GM12878 (cell line): ENCODE measurements at places on chromosomes 1 and 21.

- no peak for DNase-seq
Measured at GRCh38 chr1:97764991-97765390, 155.8 kb downstream of the DPYD start.

GRCh38 chr21:18499761-18500376, 96.3 kb upstream of the TMPRSS15 start:
- no peak for DNase-seq

GRCh38 chr1:27575840-27576331, 28.1 kb downstream of the AHDC1 start:
- no peak for DNase-seq

GRCh38 chr1:177017287-177017852, 147.1 kb downstream of the ASTN1 start:
- DNase-seq = no peak

DNA sequence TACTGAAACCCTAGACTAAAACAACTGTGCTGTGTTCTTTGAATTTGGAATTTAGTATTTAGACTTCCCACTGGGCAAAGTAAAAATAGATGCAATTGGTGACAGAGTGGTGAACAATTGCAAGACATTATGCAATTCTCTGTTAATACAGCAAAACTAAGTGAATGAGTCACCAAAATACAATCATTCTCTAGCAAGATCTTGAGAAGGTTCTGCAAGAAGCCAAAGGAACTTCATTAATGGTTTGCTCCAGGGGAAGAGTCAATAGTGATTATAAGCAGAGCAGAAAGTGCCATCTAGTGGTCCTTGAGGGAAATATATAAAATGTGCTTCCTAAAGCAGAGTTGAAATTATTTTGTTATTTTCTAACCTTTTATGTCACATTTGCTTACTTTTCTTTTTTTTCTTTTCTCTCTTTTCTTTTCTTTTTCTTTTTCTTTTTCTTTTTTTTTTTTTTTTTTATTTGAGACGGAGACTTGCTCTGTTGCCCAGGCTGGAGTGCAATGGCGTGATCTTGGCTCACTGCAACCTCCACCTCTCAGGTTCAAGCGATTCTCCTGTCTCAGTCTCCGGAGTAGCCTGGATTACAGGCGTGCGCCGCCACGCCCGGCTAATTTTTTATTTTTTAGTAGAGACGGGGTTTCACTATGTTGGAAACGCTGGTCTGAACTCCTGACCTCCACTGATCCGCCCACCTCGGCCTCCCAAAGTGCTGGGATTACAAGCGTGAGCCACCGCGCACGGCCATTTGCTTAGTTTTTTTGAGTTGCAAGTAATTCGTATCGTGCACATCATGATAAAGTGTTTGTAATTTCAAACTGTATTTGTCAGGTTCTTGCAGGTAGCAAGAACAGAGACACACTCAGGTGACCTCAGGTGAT, 99.2 kb downstream of the CTH start:
- DNase-seq = peak; percentile 30

GRCh38 chr21:25974964-25975363, 195.6 kb downstream of the APP start:
- DNase-seq = no peak

DNA sequence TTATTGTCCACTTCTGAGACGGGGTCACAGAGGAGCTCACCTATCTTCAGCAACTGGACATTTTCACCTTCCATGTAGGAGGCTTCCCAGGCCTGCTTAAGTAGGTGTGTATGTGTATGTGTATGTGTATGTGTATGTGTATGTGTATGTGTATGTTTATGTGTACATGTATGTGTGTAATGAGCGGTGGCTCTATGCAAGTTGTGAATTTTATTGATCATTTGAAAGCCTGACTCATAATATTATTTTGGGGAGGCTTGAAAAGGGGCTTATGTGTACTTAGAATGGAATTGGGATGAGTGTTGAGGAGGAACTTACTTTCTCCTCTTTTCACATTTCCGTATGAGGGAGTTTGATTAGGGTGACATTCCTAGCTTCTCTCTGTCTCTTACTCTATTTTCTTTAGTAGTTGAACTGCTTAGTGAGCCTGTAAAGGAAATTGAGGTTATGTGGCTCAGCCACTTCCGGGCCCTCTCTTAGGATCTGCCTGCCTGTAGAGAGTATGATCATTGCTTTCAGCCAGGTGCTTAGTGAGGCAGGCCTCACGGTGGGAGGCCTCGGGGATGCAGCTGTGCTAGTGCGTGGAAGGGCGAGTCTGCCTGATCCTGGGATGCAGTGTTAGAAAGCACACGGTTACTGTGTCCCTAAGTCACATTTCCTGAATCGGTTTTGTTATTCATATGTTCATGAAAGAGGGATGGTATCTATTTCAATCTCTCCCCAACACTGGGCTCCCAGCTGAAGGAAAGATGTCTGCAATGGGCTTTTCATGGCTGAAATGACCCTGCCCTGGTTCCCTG, 61.0 kb downstream of the IER5 start:
- no peak for DNase-seq

- DNase-seq = no peak
Measured at GRCh38 chr1:119981496-119981895, 85.2 kb upstream of the ADAM30 start.

DNA sequence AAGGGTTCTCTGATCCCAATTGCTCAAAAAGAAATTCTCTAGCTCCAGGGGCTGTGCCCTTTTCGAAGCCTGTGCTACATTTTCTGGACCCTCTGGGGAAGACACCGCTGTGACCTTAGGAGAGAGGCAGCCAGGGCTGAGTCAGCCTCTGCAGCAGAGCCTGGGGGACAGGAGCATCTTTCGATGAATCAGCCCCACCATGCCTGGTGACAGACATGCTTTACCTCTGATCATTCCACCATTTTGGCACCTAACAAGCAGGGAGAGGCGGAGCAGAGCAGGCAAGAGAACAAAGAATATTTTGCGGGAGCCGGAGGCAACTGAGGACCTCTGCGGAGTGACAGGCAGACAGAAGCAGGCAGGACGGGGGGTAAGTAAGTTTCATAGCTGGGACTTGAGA, 84.9 kb downstream of the VWA5B1 start:
- no peak for DNase-seq

DNA sequence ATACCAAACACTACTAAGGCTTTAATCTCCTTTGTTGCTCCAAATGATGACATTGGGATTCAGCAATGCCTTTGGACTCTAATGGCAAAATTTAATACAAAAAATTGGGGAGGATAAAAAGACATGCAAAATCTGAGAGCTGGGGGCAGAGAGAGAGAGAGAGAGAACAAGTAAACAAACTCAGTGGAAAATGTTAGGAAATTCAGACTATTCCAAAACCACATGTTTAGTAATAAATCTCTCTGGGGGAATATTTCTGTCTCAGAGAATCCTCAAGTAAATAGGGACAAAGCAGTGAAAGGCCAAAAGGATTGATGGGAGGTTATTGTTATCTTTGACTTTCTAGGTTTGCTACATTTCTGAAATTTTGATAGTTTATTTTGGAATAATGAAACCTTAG, 65.7 kb downstream of the PLA2G4A start:
- DNase-seq = no peak

DNA sequence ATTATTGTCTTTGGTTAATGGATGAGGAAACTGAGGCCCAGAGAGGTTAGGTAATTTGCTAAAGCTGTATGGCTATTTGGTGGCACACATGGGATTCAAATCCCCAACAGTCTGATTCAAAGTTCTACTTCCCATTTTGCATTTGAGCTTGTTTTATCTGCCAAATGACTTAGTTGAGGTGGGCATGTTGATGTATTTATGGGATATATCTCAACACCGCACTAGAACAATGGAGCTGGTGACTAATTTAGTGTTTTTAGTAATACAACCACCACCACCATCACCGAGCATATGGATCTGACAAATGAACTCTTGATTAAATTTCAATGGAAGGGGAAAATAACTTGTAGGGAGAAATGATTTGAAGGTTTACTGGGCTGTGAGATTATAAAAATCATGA, 26.8 kb downstream of the THEM4 start:
- DNase-seq = no peak

- DNase-seq = no peak
Measured at GRCh38 chr1:208475951-208476845, 232.0 kb upstream of the PLXNA2 start.

- no peak for DNase-seq
Measured at GRCh38 chr1:203305809-203306088, 430 bp downstream of the BTG2 start.

DNA sequence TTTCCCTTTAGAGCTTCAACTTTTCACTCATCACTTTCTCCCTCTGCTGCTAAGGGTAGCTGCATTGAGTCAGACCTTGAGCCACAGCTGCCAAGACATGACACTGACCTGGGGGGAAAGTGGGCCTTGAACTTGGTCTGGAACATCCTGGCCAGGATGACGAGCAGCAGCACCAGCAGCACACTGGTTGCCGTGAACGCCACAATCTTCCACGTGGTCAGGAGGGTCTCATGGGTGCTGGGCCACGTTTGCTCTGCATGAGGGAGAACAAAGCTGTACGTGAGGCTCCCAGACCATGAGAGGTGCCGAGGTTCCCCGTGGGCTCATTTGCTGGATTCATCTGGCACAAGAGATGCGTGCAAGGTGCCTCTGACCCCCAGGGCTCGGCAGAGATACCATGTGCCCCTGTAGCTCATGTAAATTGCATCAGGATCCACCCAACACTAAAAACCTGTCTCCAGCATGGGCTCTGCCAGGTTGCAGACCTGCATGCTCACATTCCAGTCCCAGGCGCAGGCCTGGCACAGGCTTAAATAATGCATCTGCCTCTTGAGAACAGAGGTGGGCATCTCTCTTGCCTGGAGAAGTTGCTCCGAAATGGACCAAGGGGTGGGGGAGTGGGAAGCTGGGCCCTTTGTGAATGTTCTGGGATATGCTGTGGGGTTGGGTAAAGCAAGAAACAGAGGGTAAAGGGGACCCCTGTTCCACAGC, 84.6 kb upstream of the TLR5 start:
- DNase-seq = no peak

DNA sequence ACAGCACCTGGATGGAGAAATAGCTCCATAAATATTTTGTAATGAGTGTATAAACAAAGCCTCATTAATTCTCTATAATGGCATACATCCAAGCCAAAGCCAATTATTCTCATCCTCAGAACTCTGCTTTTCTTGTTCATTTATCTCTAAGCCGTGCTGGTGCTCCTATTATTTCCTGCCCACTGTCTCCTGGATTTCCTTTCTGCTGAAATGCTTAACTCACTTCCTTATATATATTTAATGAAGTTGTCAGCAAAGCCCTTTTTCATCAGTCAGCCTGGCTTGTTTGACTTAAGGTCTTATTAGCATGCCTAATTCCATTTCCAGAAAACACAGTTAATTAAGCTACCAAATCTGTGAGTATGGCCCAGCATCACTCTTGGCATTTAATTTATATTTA, 93.4 kb downstream of the SLC25A24 start:
- no peak for DNase-seq

- DNase-seq = no peak
Measured at GRCh38 chr1:165474196-165474595, 29.3 kb upstream of the RXRG start.

DNA sequence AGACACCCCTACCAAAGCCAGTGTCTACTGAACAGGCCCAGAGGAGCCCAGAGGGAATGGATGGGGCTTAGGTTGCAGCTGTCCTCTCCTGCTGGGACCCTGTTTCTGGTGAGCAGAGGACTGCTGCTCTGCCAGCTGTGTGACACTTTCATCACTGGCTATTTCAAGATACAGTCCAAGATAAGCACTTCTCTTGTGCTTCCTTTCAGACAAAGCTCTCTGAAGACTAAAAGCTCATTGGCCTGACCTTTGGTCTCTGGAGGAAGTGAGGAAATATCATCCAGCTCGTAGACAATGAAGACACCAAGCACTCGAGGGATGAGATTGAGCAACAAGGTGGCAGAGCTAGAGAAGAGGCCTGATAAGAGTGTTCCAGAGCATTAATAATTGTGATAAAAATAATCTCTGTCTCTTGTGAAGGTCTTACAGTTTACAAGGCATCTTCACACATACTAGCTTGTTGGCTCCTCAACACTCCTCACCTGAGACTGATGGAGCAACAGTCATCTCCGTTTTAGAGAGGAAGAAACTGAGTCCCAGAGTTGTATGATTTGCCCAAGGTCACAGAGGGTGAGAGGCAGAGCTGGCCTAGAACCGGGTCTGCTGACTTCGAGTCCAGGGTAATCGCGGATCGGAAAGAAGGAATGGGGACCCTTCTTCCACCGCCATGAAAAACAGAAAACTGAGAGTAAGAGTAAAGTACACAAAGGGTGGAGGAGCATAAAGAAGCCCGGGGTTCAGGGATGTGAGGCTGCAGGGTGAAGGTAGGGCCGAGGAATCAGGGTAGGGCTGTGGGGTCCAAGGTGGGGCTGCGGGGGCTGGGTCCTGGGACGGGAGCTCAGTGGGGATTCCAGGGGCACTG, 666 bp downstream of the PAFAH2 start:
- peak; percentile 15 for DNase-seq

DNA sequence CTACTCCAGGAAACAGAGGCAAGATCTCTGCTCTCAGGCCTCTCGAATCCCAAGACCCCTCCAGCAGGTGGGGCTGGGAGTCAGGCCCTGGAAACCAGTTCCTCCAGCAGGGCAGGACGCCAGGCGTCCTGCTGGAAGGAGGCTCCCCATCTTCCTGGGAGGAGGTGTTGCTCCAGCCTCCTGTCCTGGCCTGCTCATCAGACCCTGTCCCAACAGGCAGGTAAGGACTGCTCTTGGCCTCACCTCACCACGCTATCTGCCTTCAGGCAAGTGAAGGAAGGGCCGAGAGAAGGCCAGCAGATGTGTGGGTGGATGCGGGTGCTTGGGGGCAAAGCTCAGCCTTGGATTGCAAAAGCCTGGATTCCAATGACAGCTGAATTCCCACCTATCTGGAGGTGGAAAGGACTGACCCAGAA, 82.9 kb downstream of the SSBP3 start:
- no peak for DNase-seq

DNA sequence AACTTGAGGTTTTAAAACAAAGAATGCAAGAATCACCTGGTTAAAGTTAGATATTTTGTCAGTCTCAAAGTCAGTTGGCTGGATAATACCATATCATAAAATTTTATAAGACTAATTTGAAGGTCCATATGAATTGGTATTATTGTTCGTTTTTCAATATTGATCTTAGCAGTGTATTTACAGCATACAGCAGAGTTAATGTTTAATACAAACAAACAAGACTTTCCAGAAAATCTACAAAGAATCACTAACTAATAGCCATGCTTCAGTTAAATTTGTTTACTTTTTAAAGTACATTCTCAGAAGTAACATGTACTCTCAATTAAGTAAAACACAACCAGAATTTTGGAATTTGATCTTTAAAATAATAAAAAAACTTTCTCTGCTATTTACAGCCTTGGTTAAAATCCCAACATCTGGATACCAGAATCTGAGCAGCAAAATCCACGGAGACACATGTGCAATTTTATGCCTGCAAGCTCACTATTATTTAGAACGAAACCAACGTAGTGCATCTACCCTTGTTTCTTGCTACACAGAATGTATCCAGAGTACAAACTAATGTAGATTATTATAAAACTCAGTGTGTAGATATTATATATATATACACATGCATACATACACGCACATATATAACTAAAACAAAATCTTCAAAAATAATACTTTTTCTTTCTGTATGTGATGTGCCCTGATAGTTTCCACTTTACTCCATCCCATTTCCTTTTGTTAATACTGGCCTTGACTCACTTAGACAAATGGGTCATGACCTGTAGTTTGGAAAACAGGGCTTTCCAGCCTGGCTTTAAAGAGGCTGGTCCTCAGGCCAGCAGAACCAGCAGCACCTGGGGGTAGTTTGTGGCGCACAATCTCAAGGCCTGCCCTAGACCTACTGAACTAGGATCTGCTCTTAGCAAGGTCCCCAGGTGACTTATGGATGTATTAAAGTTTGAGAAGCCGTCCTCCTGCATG, 63.6 kb upstream of the ERG start:
- DNase-seq = no peak
